ENCODE measurements at places on chromosomes 7 and 10. TPM values are rescaled to one million over a fixed set of nuclear protein-coding genes. Genes with fewer than 3 reads are reported as not detected.

The CALHM3 gene
- total RNA-seq: not detected

The HHEX gene
- total RNA-seq: 49.3 TPM

- DNase-seq: no peak
Observed at GRCh38 chr7:146606628-146607027, 490.0 kb downstream of the CNTNAP2 start.

GRCh38 chr10:18010050-18010449 is 58.3 kb downstream of the SLC39A12 start:
- no peak for DNase-seq

- DNase-seq: peak; percentile 19
Observed at GRCh38 chr10:5975641-5976473, 1.5 kb downstream of the IL15RA start.

GRCh38 chr10:76899490-76899889 is 738.1 kb downstream of the KCNMA1 start:
- no peak for DNase-seq

DNA sequence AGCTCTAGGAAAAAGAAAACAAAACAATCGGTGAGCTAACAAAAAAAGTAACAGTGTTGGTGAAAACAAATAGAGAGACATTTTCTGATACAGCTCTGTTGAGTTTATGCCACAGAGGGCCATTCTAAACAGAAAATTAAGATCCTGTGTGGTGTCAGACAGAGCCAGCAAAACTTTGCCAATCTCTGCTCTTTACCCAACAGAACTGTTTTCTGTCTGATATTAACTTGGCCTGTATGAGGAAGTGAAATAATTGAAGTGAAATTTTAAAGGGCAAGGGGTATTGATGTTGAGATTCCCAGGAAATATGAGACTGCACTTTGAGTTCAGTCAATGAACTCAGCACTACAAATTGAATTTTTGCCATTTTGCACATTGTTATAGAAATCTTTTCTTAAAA is 101.0 kb downstream of the AOAH start:
- DNase-seq: no peak

GRCh38 chr7:44368885-44369284 is 43.5 kb upstream of the CAMK2B start:
- DNase-seq: no peak
